Eye (tissue), 1 donor: ENCODE measurements at places on chromosomes 12 and 14.

- DNase-seq, result peak; percentile 35
These were observed 379.4 kb downstream of the RPS29 start for GRCh38 chr14:49206828-49207227.

DNA sequence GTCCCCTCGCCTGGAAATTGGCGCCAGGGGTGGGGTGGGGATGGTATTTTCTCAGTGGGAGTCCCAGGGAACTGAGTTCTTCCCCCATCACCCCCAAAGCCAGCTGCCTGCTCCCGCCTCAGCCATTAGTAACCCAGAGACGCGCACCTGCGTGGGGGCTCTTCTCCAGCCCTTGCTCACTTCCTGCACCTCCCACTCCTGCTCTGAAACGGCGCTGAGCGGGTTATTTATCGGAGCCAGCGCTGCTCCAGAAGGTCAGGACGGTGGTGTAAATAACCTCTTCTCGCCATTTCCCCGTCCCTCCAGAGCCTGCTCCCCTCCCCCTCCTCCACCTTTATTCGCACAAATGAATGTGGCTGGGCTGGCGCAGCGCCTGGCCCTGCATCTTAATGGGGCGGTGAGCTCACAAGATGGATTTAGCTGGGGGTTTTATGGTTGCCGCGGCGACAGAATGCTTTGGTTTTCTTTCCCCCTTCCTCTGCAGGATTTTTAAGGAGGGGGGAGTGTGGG is 12.2 kb downstream of the GPR84 start:
- DNase-seq, result peak; percentile 91

DNA sequence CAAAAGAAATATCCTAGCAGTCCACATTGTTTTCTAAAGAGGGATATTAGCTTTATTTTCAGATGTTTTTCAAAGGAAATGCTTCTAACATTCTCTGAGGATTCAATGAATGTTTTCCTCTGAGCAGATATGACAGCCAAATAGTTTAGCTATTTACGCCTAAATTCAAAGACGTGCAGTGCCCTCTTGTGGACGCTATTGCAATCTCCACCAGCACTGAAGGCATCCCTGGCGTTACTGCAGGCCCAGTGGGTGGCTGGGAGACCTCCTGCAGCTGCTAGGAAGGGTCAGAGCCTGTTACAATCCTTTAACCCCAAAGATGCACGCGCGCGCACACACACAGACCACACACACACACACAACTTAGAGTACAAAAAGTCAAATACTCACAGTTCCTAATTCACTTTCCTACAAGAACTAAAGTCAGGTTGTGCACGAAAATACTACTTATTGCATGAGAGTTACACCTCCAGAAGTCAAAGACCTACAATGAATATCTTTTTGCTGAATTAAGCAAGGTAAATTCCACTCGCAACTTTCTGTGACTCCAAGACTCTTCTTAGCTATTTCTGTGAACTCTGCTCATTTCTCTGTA is 589.3 kb upstream of the TMEM132C start:
- DNase-seq, result peak; percentile 94

DNA sequence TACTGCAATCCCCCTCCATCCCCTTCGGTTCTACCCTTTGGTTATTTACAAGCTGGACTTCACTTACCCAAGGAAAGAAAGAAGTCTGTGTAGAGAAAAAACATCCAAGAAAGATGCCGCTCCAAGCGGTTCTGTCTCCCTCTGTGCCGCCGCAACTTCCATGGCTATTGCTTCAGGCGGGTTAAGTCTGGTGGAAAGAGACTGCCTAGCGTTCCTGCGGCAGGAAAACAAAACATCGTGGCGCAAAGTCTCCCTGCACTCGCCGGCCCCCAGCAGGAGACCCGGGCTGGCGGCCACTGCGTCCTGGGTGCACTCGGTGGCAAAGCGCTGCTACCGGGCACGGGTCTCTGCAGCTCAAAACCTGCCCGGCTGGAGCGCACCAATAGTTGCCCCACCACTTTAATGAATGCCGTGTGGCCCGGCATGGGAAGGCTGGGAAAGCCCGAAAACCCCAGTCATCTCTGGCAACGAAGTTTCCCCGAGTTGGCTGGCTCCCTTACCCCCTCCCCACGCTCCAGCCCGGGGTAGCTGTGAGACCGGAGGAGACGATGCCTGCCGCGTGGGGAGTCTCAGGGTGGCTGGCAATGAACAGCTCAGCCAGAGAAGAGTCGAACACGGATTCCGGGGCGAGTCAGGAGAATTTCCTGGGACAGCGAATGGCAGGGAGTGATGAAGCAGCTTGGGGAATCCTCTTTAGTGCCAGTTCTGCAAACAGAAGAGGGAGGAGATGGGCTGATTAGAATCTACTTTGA is 3.5 kb upstream of the KCNK10 start:
- DNase-seq, result peak; percentile 51

GRCh38 chr14:90625445-90625844 is 190.8 kb downstream of the TTC7B start:
- no peak for DNase-seq

- DNase-seq, result no peak
These were observed 438.4 kb upstream of the OR4E1 start for GRCh38 chr14:22112004-22112403.

- peak; percentile 76 for DNase-seq
These were observed 768 bp downstream of the PTPN11 start for GRCh38 chr12:112419297-112420133.

DNA sequence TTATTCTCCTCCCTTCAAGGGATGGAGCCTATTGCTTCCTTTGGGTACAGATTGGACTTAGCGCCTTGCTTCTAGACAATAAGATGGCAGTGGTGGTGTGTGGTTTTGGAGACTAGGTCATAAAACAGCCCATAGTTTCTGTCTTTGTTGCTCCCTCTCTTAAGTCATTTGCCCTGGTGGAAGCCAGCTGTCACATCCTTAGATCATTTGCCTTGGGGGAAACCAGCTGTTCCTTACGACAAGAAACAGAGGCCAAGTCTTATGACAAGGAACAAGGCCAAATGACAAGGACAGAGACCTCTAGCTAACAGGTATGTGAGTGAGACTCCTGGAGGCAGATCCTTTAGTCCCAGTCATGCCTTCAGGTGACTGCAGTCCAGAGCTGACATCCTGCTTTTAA is 9.2 kb upstream of the PALS1 start:
- DNase-seq, result peak; percentile 3

- DNase-seq, result no peak
These were observed 63.5 kb downstream of the MED13L start for GRCh38 chr12:116213885-116214527.

GRCh38 chr14:62896932-62897456 is 148.3 kb downstream of the KCNH5 start:
- no peak for DNase-seq

GRCh38 chr14:73386342-73386741 is 72.0 kb downstream of the NUMB start:
- DNase-seq, result peak; percentile 9

DNA sequence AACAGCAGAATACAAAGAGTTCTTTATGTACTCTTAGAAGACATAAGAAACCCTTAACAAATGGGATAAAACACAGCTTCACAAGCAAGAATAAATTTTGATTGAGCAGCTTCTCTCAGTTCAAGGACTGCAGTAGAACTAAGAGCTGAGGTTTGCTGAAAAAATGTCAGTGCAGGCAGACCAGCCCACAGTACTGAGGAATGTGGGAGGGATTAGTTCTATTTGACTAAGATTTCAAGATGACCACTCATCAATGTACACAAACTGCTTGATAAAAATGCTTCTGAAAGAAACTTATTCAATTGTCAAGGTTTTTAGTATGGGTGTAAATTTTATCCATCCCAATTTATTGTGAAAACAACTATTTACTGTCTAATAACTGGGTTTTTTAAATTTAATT is 138.4 kb downstream of the SEC23A start:
- no peak for DNase-seq

- no peak for DNase-seq
These were observed 675.6 kb upstream of the MDGA2 start for GRCh38 chr14:48350971-48351370.

DNA sequence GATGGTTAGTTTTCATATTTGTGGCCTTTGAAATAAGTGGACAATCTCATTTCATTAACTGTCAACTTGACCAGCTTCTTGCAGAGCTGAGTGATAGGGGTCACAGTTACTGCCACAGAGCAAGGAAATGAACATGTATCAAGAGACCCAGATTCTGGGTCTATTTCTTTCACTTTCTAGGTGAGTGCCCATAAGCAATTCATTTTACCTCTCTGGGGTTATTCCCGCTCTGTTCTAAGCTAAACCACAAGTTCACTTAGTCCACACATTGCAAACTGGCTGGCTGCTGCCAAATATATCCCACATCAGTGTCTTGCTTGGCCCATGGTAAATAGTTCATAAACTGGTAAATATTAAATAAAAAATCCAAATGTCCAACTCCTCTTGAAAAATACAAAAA is 29.9 kb downstream of the GPHB5 start:
- no peak for DNase-seq

- DNase-seq, result no peak
These were observed 125.2 kb downstream of the PAPOLA start for GRCh38 chr14:96627386-96627785.

- DNase-seq, result peak; percentile 39
These were observed 27.3 kb downstream of the ZC3H14 start for GRCh38 chr14:88590173-88590572.

DNA sequence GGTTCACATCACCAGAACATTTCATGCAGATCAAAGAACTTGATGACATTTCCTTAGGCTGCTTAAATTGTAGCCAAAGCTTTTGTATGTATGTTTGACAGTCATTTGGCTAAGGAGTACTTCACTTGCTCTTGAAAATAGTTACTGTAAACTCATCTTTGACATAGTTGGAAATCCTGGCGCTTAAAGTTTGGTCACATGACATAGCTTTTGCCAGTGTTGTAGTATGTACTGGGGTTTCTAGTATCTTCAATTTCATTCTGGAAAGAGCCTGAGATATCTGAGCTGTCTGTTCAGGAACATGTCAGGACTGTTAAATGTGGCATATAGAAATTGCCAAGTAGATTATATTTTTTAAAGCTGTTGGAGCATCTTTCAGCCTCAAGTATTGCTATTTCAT is 55.7 kb downstream of the WDR20 start:
- no peak for DNase-seq

- DNase-seq, result no peak
These were observed 4.4 kb downstream of the RIMKLB start for GRCh38 chr12:8702159-8702558.

DNA sequence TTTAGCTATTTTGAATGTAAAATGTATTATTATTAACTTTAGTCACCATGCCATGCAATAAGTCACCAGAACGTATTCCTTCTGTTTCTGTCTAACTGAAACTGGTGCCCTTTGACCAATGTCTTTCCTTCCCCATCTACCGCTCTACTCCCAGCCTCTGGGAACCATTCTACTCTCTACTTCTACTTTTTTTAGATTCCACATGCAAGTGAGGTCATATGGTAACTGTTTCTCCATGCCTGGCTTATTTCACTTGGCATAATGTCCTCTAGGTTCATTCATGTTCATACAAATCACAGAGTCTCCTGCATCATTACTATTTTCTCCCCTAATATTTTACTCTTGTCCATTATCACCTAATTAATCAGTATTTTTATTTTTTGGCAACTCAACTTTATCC is 160.1 kb downstream of the TMX1 start:
- no peak for DNase-seq

- peak; percentile 66 for DNase-seq
These were observed 949 bp downstream of the PLBD2 start for GRCh38 chr12:113359133-113359938.

GRCh38 chr12:71029302-71029701 is 108.8 kb upstream of the PTPRR start:
- no peak for DNase-seq
